Hematopoietic multipotent progenitor cell treated with erythropoietin and hydrocortisone succinate and interleukin-3 and kit ligand, for 17 days (in vitro differentiated cells): ENCODE measurements at places on chromosomes 6 and 20.

DNA sequence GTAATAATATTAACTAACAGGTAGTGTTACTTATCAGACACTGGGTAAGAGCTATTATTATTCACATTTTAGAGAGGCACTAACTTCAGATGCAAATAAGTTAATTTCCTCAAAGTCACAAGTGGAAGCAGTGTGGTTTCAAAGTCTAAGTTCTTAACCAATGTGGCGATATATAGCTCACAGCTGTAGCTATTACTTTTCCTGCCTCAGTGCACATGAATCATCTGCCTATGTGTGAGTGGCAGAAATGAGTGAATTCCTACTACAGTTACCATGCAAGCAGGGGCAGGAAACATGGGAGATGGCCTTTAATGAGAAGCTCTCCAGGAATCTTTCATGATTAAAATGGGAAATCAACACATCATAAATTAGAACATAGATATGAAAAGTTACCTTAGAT lies 126.2 kb upstream of the EYA4 start:
- DNase-seq = no peak

- DNase-seq = no peak
Observed at GRCh38 chr20:22248051-22248667, 336.2 kb downstream of the FOXA2 start.

DNA sequence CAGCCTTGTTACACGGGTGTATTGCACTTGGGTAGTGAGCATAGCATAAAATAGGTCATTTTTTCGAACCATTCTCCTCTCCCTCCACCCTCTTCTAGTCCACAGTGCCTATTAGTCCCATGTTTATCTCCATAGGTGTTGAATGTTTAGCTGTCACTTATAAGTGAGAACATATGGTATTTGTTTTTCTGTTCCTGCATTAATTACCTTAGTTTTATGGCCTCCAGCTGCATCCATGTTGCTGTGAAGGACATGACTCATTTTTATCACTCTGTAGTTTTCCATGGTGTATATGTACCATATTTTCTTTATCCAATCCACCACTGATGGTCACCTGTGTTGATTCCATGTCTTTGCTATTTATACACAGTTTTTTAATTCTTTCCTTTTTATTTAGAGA lies 889.5 kb downstream of the EYS start:
- no peak for DNase-seq

DNA sequence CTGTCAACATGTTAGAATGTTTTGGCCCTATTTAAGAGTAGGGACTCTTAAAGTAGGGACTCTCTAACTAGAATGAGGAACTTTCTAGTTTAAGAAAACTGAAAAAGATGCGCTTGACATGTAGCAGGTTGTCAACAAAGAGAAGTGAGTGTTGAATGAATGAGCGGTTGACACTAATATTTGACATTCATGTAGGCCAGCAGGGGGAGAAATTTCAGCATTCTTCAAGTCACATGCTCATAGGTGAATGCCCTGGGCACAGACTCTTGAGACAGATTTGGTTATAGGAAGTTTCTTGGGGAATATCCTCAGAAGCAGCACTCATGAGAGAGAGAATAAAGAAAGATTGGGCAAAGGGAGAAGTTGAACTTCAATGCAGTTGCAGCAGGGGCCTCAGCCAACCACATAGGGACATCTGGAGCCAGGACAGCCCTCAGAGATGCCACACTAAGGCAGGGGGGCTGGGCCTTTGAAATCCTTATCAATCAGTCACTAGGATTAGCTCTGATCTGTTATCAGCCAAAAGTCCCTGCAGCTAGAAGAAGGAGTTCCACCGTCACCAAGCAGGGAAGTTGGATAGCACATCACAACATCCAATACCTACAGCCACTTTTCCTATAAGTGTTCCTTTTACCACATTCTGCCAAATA lies 145.1 kb upstream of the FKBP1C start:
- DNase-seq = no peak

GRCh38 chr6:122650403-122650802 lies 40.2 kb downstream of the PKIB start:
- DNase-seq = no peak

GRCh38 chr20:47428164-47428563 lies 71.7 kb upstream of the ZMYND8 start:
- DNase-seq = no peak

DNA sequence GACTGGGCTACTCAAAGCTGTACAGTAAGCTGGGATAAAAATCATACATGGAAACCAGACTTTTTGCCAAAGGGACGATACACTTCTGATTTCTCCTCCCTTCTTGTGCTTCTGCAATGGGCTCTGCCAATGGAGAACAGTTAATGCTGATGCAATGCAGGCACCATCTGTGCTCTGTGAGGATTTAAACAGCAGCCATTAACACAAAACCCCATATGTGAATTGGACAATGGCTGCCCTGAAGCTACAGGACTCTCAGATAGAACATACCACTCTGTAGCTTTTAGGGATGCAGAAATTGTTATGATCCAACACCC lies 71.9 kb downstream of the GJA10 start:
- no peak for DNase-seq

DNA sequence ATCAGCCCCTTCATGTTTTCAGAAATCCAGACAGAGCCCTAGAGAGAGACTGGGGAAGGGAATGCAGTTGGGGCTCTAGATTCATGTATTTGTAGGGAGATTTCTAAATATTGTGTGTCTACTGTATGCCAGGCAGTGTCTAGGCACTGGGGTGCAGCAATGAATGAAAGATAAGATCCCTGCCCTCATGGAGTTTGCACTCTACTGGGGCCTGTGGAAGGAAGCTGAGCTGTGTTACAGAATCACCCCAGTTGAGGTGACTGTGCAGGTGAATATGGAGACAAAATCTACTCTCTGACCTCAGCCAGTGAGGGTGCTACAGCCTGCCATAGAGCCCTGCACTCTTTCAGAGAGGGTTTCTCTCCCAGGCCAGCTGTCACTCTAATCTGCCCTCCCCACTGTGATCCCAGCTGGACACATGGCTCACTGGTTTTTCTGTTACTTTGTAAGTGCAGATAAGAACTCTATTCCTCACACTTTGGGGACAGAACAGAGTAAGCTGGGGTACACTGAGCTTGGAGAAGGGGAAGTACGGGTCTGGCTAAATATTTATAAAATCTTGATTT lies 69.2 kb upstream of the E2F3 start:
- no peak for DNase-seq
